Activated CD4-positive, alpha-beta T cell treated with anti-CD3 and anti-CD28 coated beads, Interleukin-2, Interleukin-6, amounts not matched to agents 100 ng/mL and 50 ng/mL, durations not matched to agents 16 hours and 8 hours (primary cell): ENCODE measurements at places on chromosomes 5 and 9.
A peak's percentile ranks its signal among the peaks of the same experiment; 100 is the strongest.

- no peak for DNase-seq
These were observed 18.4 kb upstream of the CDKN2AIPNL start for GRCh38 chr5:134430001-134430569.

- DNase-seq = no peak
These were observed 166.4 kb upstream of the SPRY4 start for GRCh38 chr5:142491270-142491669.

DNA sequence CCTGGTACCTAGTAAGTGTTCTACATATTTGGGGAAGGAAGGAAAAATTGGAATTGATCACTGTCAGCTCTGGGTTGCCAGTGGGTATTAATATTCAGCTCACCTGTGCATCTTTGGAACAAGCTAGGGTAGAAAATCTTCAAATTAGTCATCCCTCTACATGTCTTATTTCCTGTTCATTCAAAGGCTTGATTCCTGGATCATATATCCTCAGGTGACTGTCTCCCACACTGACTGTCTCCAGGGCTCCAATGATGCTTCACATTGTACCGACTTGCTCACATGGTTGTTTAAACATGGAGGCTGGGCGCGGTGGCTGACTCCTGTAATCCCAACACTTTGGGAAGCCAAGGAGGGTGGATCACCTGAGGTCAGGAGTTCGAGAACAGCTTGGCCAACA lies 11.6 kb upstream of the SUSD1 start:
- DNase-seq = no peak

- DNase-seq = no peak
These were observed 613.0 kb upstream of the CCNG1 start for GRCh38 chr5:162824360-162824759.

DNA sequence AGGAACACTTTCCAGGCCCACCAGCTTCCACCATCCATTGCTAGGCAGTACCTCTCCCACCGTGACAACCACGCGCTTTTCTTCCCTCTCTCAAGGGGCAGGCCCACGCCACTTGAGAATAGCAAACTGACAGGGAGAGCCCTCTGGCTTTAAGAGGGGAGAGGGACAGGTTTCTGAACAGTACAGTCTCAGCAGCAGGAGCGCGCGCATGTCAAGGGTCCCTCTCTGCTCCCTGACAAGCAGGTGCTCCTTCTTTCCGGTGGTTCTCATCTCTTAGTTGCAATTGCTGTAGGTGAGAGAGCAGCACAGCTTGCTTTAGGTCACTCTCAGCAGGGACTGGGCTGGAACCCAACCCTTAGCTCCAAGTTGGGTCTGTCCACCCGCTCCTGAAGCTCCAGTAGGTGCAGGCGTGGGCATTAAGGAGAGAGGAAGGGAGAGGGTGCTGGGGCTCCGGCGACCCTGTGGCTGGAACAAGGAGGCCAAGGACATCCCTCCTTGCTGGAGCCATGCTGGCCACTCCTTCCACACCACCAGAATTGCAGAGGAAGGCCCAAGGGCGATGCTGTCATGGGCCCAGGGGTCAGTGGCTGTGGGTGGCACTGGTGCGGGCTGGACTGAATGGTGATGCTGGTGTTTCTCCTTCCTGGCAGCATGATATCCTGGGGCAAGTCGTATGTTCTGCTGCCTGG lies 9.0 kb upstream of the PHF2 start:
- peak; percentile 11 for DNase-seq

GRCh38 chr5:133635051-133635450 lies 22.7 kb upstream of the FSTL4 start:
- DNase-seq = no peak

GRCh38 chr5:158286827-158287226 lies 427.9 kb upstream of the CLINT1 start:
- no peak for DNase-seq

DNA sequence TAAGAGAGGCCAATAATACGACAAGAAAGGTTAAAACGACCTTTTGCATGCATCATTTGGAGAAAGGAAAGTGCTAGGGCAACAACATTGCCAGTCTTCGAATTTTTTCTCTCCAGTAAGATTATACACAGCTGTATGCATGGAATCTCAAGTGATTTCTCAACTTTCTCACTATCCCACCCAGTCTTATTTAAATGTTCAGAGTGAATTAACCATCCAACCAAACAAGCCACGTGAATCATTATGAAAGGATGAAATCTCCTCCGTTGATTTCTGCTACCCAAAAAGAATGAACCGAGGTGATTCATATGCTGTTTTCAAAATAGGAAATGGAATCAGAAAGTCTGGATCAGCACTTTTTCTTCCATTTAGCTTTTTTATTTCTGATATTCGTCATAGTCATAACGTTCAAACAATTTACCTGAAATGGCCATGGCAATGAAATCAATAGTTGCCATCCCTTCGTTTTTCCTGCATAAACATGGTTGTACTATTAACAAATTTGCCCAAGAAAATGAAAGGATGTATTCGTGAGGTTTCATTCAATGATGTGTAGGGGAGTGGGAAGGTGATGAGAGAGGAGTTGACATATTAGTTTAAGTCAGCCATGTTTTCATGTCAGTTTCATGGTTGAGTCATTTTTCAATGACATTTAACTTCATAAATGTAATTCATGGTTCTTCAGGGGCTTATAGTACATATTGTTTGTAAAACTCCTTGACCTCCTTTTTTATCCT lies 170.9 kb upstream of the WWC1 start:
- no peak for DNase-seq

- no peak for DNase-seq
These were observed 68.7 kb downstream of the S1PR3 start for GRCh38 chr9:89059925-89060506.

- no peak for DNase-seq
These were observed 197.0 kb downstream of the TRPM3 start for GRCh38 chr9:70924380-70924779.

DNA sequence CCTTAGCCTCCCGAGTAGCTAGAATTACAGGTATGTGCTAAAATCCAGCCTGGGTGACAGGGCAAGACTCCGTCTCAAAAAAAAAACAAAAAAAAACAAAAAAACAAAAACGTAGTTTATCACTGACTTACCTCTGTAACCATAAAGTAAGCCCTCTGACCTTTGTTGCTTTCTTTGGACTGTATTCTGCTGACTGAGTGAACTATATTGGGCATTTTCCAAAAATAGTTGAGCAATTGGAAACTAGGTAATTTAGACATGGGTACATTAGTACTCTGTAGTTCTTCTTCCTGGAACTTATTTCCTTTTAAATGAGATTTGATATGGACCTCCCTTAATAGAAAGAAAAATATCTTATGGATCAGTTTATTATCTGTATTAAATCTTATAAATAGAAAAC lies 66.6 kb downstream of the ANKHD1 start:
- no peak for DNase-seq

DNA sequence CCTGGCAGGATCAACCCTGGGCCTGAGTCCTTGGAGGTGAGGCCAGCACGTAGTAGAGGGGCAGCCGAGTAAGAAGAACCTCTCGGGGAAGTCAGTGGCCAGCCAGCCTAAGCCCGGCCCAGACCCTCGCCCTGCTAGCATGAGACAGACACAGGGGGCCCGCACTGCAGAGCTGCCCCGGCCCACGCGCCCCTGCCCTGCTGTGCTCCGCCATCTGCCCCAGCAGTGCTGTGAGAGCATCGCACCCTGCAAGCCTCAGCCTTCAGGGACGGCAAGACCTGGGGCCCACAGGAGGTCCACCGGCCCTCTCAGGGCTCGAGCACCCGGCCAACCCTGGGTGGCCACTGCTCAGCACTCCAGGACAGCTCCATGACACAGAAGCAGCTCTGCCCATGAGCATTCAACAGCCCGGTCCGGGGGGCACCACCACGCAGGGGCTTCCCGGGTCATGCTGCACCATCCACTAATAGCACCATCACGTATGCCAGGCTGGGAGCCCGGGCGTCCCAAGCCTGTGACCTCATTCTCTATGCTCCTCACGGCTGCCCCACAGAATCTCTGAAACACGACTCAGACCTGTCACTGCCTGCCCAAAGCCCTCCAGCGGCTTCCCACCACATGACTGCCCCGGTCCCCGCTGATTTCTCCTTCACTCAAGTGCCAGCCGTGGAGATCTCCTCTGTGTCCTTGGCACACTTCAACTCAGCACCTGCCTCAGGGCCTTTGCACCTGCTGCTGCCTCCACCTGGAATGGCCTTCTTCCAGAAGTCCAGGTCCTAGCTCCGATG lies 38.1 kb downstream of the ADAMTS2 start:
- no peak for DNase-seq

- peak; percentile 28 for DNase-seq
These were observed 20.2 kb upstream of the RPL26L1 start for GRCh38 chr5:172939071-172939470.

DNA sequence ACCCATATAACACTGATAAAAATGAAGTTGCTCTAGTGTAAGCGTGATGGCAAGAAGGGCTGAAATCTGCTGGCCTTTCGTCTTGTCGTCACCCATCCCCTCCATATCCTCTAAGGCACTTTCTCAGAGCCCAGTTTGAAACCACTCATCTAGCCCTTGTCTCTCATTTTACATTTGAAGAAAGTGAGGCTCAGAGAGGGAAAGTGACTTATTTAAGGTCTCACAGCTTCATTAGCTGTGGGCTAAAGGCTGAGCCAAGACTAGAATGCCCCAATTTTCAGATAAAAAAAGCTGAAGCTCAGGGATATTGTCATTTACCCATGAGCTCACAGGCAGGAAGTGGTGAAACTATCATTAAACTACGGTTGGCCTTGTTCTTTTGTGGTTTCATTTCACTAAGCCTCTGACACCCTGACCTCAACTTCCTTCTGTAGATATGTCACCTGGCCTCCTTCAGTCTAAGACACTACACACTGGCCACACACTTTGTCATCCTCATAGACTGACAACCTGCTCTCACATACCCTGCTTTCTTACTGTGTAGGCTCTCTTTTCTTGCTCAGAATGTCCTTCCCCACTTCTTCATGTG lies 176.7 kb upstream of the DMAC1 start:
- peak; percentile 89 for DNase-seq

GRCh38 chr5:110335361-110336066 lies 391.0 kb downstream of the TMEM232 start:
- no peak for DNase-seq

DNA sequence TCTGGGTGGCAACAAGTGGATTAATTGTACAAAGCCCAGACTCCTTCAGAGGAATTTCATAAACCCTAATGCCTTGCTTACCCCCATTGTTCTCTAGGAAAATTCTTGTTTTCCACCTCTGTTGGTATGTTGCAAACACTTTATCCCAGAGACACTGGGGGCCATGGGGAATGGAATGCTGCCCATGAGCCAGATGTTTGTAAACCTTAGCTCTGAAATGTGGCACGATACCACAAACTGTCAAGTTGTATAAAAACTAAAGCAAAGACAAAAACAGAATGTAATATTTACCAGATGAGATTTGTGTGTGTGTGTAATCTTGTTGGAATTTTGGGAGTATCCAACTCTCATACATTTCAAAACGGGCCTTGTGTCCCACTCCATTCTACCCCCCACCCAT lies 465.0 kb downstream of the EBF1 start:
- DNase-seq = no peak

DNA sequence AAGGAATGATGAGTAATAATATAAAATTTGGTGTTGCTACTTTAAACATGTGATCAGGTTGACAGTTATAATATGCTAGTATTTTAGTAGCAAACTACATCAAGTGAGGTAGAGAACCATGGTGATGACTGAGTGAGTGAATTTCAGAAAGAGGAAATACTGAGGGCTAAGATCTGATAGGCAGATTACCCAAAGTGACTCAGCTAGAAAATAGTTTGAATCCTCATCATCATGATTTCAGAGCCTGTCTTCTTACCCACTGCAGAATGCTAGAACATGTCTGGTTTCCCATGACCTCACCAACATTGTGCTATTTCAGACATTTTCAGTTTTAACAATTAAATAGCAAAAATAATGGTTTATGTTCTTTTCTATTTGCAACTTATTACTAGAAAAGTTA lies 602.1 kb downstream of the TAF11L14 start:
- no peak for DNase-seq

GRCh38 chr5:42721484-42721883 lies 35.1 kb upstream of the CCDC152 start:
- DNase-seq = no peak

DNA sequence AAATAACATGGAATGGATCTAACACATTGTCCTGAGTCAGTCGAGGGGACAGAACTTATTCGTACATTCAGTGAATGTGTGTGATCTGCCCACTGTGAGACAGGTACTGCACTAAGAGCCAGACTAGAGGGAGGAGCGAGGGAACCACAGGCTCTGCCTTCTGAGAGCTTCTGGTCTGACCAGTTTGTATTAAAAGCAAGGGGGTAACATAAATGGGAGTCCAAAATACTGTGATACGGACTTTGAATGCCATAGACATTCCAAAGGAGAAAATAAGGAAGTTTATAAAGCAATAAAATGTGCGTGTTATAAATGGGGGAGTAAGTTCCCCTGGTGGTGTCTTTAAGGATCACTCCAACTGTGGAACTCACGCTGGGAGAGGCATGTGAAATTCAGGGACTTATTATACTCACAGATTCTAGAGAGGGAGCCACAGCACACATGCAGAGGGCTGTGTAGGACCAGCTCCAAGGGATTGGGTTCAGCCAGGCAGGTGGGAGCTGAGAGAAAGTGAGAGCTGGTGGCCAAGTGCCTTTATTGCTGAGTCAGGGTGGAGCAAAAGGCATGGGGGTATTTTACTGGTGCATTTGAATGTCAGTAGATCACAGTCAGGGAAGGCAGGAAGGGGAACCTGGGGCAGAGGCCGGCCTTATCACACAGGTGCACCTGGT lies 186.5 kb upstream of the WWC1 start:
- DNase-seq = no peak

DNA sequence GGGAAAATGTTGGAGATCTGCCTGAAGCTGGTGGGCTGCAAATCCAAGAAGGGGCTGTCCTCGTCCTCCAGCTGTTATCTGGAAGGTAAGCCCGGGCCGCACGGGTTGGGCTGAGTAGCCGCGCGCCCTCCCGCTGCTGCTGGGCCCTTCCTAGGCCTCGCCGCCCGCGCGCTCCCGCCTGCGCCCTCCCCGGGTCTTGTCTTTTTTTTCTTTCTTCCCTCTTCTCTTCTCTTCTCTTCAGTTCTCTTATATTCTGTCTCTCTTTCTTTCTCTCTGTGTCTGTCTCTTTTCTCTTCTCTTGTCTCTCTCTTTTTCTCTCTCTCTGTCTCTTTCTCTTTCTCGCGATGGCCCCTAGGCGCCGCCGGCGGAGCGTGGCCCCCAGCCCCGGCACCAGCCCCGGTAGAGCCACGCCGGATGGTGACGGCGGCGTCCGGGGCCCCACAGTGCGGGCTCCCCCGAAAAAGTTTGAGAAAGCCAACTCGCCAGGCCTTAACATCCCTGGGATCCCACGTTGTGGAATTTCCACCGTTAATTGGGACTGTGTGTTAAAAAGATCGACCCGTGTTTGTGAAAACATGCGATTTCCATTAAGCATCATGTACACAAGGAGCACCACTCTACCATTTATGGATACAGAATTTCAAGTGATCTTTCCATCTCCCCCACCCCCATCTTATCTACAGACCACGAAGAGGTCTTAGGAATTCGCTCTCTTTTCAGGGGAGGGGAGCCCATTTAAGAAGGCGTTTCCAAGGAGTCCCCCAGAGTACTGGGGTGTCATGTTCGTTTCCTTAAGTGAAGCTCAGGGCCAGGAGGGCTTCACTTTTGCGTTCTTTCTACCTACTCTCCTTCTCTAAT lies 616 bp downstream of the ABL1 start:
- DNase-seq = peak; percentile 51

GRCh38 chr5:40603378-40603777 lies 76.3 kb upstream of the PTGER4 start:
- DNase-seq = no peak
